Stimulated activated CD4-positive, alpha-beta T cell treated with anti-CD3 and anti-CD28 coated beads, Interleukin-12 subunit alpha, Interleukin-12 subunit beta, amount 100 ng/mL, for 48 hours (primary cell): ENCODE measurements at places on chromosomes 12 and 14.

DNA sequence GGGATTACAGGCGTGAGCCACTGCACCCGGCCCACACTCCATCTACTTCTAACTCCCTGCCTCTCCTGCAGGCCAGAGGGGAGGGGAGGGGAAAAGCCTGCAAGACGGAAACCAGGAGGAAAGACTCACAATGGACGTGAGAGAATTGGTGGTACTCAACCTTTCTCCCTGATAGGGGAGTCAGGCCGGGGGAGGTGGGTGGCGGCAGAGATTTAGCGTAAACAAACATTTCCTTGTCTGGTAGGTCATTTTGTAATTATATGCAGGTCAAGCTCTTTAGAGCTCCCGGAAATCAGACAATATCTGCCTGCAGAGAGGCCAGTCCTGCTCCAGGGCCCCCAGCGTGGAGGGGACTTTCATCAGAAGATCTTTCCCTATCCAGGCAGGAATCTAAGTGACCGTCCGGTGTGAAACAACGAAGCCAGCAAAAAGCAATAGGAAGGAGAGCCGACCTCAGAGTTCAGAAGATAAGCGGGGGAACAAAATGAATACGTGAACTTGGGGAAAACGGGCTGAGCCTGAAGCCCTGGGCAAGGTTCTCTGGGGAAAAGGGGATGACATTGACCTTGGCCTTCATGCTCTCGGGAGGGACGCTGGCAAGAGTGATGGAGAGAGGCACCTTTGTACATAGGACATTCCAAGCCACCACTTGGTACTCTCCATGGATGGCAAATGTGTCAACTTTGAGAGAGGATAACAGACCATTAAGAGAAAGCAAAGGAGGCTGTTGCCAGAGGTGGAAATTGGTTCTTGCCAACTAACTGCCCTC is 62.3 kb downstream of the SPRING1 start:
- DNase-seq, result no peak

DNA sequence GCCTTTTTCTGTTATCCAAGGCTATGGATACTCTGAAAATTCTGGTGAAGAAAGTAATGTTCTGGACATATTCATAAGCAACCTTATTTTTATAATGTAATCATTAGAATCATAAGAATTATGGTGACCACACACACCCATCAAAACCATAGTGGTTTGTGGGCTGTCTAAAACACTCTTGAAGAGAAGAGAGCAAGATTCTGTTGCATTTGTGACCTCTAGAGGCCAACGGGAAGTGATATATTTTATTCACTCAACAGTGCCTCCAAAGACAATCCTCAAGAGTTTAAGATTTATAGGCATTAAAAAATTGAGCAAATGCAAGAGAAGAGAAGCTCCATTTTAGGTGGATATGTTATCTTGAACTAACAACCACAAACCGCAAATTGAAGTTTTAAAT is 68.5 kb upstream of the LGR5 start:
- no peak for DNase-seq

DNA sequence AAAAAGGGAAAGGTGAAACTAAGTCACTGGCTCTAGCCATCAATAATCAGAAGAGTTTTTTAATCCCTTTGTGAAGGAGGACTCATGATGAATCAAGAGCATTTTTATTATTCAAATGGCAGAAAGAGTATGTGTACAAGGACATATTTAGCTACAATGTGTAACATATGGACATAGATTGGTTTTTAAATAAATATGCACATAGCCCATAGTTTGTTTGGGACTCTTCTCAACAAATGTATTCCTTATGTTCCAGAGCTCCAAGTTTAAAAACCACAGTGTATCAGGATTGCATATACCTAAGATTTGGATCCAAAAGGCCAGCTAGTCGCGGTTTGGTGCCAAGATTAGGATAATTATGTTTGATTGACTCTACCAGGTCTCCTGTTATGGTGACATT is 104.2 kb downstream of the C12orf50 start:
- no peak for DNase-seq

- DNase-seq, result no peak
Measured at GRCh38 chr14:101217616-101218371, 314.3 kb upstream of the RTL1 start.

DNA sequence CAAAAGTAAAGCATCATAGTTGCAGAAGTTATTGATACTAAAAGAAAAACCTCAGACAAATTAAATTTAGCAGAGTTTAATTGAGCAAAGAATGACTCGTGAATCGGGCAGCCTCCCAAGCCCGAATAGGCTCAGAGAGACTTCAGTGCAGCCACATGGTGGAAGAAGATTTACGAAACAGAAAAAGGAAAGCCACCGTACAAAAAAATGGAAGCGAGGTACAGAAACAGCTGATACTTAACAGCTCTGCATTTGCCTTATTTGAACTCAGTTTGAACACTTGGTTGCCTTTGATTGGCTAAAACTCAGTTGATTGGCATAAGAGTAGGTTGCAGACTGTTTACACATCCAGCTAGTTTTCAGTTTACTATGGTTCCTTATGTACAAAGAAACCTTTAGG is 12.9 kb downstream of the TTC9 start:
- DNase-seq, result no peak

- DNase-seq, result no peak
Measured at GRCh38 chr14:24351517-24351916, 11.7 kb upstream of the RIPK3 start.

DNA sequence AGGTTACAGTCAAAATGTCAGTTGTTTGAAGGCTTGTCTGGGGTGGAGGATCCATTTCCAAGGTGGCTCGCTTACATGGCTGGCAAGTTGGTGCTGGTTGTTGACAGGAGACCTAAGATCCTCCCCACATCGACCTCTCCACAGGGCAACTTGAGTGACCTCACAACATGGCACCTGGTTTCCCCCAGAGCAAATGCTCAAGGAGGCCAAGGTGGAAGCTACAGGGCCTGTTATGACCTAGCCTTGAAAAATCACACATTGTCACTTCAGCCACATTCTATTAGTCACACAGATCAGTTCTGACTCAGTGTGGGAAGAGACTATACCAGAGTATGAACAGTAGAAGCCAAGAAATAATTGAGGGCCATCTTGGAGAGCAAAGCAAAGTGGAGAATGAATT is 11.3 kb upstream of the GNG2 start:
- DNase-seq, result peak; percentile 42

- no peak for DNase-seq
Measured at GRCh38 chr12:6084969-6085450, 39.5 kb downstream of the VWF start.

- DNase-seq, result no peak
Measured at GRCh38 chr14:92581966-92582566, 68.5 kb downstream of the RIN3 start.

DNA sequence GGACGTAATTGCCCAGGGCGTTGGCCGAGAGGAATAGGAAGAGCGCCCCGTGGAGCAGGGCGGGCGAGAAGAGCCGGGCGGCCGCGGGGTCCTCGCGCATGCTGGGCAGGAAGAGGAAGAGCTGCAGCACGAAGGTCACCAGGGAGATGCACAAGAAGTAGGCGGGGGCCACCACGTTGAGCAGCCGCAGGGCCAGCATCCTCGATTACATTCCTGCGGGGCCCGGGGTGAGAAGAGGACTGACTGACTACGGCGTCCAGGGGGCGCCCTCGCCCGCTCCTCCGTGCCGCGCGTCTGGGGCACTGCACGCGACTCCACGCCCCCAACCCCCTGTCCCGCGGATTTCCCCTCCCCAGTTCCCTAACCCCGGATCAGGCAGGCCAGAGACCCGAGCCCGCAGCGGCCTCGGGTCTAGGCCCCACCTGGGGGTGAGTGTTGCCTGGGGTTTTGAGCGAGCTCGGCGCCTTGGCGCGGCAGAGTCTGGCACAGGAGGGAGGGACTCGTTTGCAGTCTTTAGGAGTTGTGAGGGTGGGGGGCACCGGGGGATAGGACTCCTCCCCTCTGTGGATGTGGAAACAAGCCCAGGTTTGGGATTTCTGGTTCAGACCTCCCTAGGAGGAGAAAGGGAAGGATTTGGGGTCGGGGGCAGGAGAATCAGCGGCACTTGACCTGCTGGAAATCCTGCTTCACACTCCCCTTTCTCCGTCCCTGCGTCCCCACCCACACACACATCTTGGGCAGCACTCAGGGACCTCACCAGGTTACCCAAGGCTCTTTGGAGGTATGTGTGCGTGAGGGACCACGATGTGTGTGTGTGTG is 1.8 kb downstream of the ZDHHC22 start:
- peak; percentile 47 for DNase-seq

GRCh38 chr14:100237735-100238418 is 1.1 kb upstream of the YY1 start:
- no peak for DNase-seq

- no peak for DNase-seq
Measured at GRCh38 chr14:35117112-35117511, 4.7 kb downstream of the PPP2R3C start.

DNA sequence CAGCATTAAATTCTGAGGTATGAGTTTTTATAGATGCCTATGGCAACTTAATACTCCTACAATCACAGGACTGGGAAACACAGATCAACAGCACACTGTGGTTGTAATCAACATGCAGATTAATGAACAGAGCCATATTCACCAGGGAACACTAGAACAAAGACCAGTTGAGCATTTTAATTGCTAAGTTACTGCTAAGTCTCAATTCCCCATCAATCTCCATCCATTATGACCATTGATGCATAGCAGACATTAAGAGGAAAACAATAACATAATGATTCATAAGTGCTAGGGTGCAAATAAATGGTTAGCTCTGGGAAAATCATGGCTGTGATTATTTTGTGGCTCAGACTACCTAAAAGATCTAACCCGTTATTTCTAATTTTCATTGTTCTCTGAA is 505.6 kb downstream of the TRHDE start:
- no peak for DNase-seq

DNA sequence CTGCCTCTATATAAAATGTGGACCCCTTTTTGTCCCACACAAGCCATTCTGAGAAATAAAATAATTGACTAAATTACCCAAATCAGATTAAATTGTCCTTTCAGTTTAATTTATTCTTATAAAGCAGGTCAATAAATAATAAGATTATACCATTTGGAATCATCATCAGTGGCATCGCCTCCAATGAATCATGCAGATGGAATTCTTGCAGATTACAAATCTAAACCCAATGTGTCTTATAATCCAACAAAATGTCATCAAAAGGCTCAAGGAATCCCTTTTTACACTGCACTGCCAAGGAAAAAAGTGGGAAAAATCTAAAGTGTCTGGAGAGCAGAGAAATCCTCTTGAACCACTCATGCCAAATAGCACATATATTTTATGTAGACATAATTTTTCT is 138.2 kb upstream of the TSPAN8 start:
- no peak for DNase-seq

- no peak for DNase-seq
Measured at GRCh38 chr12:70451528-70451927, 85.4 kb downstream of the KCNMB4 start.

DNA sequence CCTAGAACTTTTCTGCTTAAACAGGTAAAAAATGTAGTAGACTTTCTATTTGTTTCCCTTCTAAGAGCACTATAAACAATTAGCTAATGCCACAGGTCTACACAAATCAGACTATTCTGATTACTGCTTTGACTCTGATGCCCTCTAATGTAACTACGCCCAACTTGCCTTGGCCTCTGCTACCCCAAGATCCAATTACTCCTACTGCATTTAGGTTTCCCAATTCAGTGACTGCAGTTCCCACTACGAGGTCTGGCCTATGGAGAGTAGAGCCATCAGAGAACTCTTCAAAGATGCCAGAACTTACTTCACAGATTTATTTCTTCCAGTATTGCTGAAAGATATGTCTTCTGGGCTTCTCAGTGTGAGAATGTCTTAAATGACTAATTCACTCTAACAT is 15.3 kb upstream of the STYK1 start:
- no peak for DNase-seq

- DNase-seq, result no peak
Measured at GRCh38 chr14:71566276-71566675, 366.0 kb upstream of the RGS6 start.

- DNase-seq, result no peak
Measured at GRCh38 chr12:107560165-107560898, 125.3 kb upstream of the PWP1 start.

DNA sequence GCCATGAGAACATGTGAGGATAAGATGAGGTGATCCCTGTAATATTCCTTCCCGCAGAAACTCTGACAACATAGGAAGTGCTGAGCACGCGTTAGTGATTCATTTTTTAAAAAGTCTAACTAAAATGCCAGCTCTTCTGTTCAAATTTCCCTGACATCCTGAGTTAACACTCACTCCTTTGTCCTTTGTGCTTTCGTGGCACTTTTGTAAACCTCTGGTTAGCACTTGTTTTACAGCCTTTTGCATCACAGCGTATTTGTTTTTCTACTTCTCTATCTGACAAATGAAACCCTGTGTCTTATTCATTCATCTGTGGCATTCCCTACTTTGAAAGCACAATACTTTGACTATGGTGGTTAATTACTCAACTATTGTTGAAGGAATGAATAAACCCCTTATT is 313.6 kb downstream of the NUAK1 start:
- no peak for DNase-seq

GRCh38 chr12:102438047-102438826 is 42.1 kb downstream of the IGF1 start:
- DNase-seq, result no peak

DNA sequence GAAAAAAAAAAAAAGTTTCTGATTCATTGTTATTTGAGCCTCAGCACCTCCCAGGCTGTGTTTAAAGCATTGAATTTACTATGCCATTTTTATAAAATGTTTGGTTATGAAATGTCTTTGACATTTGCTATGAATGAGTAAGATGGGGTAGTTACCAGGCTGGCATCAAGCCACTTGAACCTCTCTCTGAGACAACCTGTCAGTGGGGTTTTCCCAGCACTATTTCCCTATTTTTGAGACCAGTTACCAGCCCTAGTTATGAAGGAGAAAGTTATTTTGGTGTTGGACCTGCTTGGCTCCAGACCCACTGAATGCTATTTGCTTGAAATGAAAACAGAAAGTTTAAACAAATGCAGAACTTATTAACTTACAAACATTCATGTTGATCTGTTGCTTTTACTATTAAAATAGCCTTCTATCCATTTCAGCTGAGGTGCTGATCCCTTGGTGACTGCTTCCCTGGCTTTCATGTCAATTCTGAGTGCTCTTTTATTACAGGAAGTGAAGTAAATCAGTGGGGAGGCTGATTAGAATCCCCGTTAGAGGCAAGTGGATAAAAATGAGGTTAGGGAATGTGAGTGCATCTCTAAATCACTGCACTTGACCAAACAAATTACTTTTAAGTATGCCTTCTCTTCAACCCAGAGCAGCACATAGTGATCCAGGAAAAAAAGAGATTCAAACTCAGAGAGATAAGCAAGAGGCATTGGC is 37.8 kb downstream of the LLPH start:
- DNase-seq, result no peak

- no peak for DNase-seq
Measured at GRCh38 chr12:91441246-91441645, 258.6 kb upstream of the DCN start.

DNA sequence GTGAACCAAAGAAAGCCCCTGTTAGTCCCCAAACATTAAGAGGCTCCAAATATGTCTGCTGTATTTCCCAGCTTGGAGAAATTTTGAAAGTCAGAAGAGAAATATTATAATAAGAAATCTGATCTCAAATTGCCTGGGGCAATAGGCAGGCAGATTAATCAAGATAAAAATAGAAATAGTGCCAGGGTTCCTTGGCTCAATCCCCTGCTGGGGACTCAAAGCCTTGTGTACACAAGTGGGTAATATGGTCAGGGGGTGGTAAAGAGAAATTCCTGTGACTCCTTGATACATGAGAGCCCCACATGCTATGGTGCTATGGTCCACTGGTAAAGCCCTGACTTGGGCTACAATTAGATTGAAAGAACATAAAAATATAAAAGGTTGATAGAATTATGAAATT is 41.3 kb upstream of the ARID2 start:
- DNase-seq, result no peak
